Mesothelial cell of epicardium (in vitro differentiated cells): ENCODE measurements at places on chromosomes 5 and 9.

DNA sequence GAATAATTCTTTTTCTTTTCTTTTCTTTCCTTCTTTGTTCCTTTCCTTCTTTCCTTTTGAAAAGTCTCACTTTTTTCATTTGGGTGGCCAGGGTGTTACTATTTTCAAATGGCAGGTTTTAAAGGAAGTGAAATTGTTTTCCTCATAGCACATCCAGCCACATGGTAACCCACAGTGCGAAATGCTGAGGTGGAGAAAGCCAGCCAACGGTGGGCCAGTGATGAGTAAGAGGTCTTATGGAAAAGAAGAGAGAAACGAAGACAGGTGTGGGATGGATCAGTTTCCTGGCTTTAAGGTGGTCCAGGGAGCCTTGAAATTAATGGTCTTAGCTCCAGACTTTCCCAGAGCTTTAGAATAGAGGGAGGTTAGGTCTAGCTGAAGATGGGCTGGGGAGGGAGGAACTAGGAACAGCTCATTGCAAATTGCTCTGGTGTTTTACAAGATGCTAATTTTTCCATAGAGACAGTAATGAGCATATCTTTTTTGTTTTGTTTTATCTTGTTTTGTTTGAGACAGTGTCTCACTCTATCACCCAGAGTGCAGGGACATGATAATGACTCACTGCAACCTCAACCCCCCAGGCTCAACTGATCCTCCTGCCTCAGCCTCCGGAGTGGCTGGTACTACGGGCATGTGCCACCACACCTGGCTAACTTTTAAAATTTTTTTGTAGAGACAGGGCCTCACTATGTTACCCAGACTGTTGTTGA, 17.8 kb downstream of the ITK start:
- DNase-seq: no peak

DNA sequence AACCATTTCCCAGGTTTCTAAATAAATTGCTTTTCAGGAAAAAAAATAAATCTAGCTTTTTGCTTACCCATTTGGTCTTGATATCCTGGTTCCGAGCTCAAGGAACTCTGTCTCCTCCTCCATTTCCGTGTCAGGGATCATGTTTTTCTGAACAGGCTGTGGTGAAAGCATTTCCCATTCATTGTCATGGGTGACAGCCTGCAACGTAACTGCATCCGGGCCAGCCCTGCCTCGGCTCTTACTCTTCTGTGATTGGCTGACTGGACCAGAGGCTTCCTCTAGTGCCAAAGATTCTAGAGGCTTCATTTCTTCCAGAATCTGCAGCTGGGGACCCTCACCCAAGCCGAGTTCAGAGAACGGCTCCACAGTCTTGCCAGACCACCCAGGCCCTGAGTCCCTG, 61.0 kb upstream of the PCA3 start:
- no peak for DNase-seq

DNA sequence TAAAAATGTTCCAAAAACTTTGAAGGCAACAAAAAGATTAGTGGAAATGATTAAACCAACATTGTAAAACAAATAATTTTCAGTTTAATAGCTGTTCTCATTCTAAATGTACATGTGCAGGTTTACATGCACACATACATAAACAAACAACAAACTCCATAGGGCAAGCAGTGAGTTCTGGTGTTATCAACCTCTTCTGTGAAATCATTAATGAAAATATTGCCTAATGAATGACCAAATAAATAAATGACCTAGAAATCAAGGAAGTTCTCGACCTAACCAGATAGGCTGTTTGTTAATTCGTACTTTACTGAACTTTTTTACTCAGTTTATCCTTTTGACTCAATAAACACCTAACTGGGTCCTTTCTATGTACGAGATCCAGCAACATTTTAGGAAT, 165.5 kb upstream of the RORB start:
- no peak for DNase-seq

GRCh38 chr5:5643481-5643880, 221.0 kb downstream of the ICE1 start:
- no peak for DNase-seq

DNA sequence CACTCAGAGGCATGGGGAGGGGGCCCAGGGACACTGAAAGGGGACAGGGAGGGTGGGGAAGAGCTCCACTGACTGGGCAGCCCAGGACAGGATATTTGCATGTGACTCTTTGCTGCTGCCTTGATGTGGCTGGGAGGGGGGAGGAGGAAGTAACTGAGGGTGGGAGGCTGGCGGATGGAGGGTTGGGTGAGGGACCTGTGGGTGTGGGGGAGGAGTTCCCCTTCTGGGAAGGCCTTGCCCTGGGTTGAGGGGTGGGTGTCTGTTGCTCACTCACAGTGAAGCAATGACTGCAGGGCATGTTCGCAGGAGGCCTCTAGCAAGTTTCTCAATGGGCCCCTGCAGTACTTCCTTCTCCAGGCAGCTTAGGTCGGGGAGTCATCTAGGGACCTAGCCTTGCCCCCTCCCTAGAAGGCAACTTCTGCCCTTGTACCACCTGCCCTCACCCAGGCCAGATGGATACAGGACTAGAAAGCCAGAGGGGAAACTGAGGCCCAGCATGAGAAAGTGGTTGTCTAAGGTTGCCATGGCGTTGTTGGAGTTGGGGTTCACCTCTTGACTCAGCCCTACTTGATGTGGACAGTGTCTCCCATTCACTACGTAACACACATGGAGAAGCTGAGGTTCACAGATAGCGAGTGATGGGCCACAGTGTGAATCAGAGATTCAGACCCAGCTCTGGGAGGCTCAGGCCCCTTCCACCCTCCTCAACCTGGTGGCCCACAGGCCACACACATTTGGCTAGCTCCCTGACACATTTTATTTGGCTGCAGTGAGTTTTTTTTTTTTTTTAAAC, 3.0 kb downstream of the GRK6 start:
- DNase-seq: no peak

GRCh38 chr5:51657340-51658240, 274.3 kb downstream of the ISL1 start:
- no peak for DNase-seq

DNA sequence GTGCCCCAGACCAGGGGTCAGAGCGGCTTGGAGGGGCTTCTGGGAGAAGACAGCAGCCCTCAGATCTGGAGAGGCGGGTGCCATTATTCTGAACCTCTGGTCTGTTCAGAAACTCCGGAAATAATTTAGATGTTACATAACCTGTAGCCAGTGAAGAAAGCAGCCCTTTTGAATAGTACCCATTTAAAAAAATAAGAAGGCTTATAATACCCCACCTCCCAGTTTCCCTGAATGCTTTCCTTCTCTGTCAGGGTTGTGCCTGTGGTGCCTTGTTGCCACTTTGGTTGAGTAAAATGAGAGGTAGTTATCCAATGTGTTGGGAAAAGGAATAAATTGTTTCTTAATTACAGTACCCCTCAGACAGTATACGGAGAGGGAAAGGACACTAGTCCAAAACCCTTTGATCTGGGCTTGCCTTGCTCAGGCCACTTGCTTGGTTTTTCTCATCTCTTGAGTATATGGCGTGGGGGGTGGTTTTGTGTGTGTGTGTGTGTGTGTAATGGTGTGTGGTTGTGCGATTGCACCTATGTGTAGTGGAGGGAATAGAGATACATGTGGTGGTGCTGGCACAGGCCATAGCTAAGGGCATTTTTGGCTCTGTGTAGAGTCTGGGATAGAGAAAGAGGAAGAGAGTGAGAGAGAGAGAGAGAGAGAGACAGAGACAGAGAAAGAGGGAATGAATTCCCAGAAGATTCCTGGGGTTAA, 59.1 kb upstream of the TLR4 start:
- no peak for DNase-seq

GRCh38 chr9:92954886-92955285, 7.6 kb downstream of the FGD3 start:
- DNase-seq: no peak

DNA sequence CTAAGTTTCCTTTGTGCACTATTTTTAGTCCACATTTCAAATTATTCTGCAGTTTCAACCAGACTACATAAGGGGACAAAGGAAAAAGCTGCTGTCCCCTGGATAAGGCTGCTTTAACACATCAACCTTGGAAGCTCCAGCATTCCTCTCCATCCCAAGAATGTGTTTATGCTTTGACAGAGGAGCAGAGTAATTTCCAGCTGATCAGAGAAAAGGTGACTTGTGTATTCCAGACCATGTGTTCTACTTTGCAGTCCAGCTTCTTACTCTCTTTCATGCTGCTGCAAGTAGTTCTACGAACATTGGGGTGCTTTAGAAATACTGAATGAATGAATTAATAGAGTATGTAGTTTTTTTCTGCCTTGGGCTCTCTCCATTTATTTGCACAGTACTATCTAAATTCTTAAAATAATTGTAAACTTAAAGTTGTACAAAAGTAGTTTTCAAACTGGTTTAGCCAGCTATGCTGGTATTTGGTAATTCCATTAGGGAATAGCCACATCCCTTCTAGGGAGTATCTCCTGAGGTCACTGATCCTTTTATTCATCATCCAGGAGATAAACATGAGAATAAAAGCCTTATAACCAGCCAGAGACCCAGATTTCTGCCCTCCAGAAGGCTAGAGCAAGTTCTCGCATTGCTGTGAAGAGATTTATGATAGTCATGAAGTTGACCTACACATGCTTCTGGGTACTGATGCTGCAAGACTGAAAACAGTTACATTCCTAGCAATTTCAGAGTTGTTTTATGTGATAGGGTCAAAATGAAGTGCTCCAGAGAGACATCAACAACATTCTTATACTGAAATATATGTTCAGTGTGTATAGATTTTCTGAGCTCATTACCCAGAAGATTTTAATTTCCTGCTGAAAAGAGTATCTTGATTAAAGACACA, 215.2 kb downstream of the COMMD10 start:
- no peak for DNase-seq

DNA sequence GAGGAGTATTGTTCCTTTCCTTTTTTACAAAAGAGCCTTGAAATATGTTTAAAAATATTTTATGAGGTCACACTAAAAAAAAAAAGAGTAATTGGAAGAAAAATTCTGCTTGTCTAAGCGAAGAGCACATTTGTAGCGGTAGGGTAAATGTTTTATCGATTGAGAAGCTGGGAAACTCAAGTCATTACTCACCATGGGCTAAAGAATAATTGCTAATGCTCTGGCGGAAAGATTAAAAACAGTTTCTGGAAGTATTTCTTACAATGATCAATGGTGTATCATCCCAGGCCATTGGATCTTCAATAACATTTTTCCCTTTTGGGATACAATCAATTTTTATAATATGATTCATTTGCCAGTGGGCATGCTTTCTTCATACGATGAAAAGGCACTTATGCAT, 450.0 kb downstream of the RASEF start:
- DNase-seq: no peak

DNA sequence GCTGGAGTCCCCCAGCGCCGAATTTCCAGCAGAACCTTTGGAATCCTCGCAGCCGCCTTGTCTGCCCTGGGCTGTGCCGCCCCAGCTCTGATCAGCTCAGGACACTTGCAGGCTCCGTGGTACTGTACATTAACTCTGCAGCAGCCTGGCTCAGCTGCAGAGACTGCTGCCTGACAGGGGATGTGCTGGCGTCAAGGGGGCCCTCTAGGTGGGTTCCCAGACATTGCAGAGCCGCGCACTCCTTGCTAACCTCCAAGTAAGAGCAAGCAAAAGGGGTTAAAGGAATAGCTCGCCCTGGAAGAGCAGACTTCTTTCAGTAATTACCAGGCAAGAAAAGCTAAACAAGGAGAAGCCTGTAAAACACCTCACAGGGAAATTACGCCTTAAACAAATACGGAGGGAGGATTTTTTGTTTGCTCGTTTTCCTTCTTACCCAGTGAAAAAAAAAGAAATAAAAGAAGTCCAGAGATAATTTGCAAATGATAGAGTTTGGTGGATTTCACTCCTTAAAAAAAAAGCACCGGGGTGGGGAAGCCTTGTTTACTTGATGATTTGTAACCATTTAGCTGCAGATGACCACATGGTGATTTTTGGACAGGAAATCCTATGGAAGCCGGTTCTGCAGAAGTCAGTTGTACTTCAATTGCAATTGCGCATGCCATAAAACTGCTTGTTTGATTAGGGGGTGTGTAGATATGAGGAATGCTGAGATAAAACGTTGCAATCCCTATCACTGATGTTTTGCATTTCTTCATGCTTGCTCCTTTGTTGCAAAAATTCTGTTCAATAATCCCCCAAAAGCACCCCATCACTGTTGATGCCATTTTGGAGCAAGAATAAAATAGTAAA, 305.8 kb downstream of the PDE4D start:
- DNase-seq: peak; percentile 30

DNA sequence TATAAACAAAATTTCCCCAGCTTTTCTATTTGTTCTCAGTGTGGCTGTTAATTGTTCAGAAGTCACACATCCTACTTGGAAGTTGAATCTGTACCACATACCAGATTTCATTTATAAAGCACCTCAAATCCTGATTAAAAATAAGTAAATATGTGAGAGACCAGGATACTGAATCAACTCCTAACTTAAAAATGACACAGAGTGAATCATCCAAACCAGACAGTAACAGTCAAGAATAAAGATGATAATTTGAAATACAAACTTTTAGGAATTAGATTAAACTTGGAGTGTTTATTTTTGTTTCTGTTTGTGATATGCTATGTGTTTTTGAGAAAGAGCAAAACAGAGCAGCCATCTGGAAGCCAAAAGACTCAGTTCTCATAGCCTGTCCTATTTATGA, 633.2 kb upstream of the RORB start:
- DNase-seq: no peak

DNA sequence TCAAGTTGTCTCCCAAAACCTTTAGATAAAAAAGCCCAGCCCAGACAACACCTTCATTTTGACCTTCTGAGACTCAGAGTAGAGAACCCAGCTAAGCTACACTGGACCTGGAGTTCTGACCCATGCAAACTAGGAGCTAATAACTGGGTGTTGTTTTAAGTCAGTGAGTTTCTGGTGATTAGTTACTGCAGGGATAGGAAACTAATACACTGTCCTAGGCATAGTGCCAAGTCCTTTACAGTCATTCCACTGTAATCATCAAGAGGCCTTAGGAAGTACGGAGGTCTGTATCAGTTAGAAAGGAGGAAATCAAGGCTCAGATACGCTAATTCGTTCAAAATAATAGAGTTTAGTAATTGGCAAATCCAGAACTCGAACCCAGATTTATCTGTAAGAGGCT, 197.9 kb downstream of the KCTD16 start:
- no peak for DNase-seq

- DNase-seq: no peak
Observed at GRCh38 chr5:173274771-173275170, 39.8 kb upstream of the NKX2-5 start.

DNA sequence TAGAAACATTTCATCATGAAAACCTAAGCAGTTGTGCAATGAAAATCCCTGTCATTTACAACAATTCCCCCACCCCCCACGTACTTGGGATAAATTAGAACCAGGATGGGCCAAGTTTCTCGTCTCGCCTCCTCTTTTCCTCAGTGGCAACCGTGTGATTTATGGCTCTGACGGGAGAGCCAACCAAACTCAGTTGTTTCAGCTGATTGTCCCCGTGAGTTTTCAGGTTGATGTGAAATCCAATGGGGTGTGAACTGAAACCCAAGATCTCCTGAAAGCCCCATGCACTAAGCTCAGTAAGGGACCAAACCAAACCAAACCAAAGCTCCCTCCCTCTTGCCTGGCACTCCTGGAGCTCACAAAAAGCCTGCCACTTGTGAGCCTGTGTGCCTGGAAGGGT, 138.7 kb upstream of the SLC24A2 start:
- no peak for DNase-seq

- DNase-seq: no peak
Observed at GRCh38 chr5:172550096-172550765, 90.8 kb upstream of the NEURL1B start.
